ENCODE measurements at places on chromosomes 6 and 20.

DNA sequence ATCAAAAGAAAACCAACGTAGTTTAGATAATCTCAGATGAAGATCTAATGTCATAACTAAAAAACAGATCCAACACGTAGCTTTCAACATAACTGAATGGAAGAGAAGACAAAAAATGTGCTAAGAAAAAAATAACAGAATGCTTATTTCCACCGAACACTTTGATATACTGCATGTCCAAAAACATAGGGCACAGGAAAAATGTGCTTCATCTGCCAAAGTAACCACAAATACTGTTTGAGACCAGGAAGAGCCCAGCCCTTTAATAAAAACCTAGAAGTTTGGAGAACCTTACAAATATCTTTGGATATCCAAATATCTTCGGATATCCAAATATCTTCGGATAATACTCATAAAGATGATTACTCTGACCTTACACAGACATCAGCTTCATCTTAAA is 19.8 kb downstream of the LAMA4 start:
- no peak for DNase-seq

- no peak for DNase-seq
These were observed 59.2 kb upstream of the THBS2 start for GRCh38 chr6:169312658-169313346.

DNA sequence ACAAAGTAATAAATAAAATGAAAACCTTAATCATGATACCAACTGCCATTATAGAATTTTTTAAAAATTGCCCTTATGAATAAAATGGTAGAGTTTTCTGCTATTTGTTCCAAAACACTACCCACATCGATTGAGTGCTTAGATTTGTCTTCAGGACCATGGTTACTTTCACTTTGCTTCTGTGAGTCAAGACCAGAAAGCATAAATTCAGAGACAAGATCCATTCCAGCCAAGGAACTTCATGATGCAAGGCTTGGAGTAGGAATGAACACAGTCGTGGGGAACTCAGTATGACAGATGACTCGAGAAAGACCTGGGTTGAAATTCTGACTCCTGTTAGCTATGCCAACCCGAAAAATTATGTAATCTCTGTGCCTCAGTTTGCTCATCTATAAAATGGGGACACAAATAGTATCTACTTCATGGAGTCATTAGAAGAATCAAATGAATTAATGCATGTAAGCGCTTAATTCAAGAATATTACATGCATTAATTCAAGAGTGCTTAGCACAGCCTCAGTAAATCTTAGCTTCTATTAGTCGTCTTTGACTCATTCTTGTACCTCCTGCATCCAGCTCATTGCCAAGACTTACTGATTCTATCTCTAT is 72.5 kb upstream of the MYLIP start:
- no peak for DNase-seq

DNA sequence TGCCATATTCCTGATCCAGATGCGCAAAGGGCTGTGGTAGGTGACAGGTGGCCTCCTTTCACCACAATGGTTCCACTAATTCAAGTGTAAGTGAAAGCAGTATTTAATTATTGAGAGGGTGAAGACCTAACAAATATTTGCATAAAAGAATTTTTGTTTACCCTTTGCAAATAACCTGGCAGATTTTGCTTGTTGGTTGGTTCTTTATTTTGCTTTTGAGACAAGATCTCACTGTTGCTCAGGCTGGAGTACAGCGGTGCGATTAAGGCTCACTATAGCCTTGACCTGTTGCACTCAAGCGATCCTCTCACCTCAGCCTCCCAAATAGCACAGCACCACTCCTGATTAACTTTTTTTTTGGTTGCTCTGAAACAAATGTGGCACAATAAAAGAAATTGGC is 49.2 kb downstream of the PCNA start:
- DNase-seq, result no peak

- DNase-seq, result no peak
These were observed 1.5 kb downstream of the SLC23A2 start for GRCh38 chr20:4999788-5000187.

DNA sequence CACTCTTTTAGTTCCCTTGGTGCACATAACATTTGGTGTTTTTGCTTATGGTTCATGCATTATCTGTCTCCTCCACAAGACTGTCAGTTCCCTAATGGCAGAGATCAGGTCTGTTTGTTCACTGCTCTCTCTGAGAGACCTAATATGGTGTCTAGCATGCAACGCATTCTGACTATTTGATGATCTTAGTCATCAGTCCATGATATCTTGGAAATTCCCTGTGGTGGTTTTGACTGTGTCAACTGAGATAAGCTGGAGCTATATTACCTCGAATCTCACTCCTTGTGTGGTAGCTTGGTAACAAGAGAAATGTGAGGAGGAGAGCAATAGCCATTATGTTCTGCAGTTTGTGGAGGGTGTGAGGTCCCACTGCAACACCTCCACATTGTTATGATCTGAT is 229.8 kb downstream of the FRK start:
- no peak for DNase-seq

DNA sequence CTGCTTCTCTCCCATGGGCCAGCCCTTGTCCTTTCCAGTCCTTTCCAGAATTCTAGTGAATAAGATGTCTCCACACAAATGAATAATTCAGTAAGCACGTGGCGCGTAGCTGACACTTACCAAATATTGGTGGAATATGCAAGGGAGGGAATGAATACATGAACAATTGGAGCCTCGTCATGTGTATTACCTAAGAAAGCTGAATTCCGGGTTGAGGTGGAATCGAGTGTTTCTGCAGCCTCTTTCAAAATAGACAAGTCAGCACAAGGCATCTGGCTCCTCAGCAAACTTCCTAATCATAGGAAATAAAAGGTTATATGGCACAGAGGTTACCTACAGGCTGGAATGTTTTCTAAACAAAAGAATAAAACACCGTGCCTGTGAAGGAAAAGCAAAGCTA is 47.0 kb upstream of the NT5E start:
- DNase-seq, result no peak

DNA sequence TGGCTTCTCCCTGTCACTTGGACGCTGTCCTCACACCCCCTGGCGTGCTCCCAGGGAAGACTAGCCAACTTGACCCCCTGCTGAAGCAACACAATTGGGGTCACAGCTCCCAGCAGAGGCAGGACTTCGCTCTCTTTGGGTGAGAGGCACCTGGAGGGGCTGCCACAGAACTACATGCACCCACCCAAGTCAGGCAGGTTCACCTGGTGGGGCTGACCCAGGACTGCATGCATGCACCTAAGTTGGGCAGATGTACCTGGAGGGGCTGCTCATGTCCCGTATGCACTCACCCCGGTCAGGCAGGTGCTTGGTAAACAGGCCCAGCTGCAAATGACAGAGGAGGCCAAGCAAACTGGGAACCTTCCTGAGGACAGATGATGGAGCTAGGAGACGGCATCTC is 154.3 kb upstream of the RPS6KA2 start:
- no peak for DNase-seq

DNA sequence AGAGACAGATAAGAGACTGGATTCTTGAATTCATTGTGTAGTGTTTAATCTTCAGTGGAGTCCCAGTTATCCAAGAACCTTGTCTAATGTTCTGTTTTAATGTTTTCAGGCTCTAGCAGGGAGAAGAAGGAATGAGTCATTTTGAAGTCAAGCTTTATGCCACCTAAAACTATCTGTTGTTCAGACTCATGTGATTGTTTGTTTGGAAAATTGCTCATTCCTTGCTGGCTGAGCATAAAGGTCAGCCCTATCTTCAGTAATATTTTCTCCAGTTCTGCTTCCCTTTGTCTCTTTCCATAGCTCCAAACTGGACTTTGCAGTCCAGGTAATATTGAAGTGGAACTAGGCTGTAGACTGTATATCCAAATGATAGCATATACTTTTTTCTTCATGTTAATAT is 34.2 kb downstream of the CLVS2 start:
- no peak for DNase-seq

GRCh38 chr6:110609101-110609500 is 132.7 kb upstream of the SLC22A16 start:
- no peak for DNase-seq

DNA sequence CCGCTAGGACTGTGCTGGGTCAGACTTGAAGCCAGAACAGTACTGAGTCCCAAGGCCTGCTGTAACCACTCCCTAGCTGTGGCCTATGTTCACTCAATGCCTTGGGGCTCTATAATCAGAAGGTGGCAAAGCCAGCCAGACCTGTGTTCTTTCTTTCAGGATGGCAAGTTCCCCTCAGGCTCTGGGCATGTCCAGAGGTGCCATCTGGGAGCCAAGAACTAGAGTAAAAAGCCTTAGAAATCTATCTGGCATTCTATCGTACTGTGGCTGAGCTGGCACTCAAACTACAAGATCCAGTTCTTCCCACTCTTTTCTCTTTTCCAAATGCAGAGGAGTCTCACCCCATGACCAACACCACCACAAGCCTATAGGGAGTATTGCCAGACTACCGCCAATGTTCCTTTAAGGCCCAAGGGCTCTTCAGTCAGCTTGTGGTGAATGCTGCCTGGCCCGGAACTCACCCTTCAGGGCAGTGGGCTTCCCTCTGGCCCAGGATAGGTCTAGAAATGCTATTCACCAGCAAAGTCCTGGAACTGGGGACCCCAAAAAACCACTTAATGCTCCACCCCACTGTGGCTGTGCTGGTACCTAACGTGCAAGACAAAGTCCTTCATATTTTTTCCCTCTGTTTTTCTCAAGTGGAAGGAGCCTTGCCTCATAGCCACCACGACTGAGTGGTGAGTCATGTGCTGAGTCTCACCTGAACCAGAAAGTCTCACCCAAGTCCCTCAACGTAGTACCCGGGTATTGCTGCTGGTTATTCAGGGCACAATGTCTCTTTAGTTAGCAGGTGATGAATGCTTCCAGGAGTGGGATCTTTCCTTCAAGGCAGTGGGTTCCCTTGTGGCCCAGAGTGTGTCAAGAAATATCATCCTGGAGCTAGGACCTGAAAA is 8.6 kb upstream of the SIRPB2 start:
- no peak for DNase-seq

- no peak for DNase-seq
These were observed 9.6 kb downstream of the SCUBE3 start for GRCh38 chr6:35223396-35223795.

DNA sequence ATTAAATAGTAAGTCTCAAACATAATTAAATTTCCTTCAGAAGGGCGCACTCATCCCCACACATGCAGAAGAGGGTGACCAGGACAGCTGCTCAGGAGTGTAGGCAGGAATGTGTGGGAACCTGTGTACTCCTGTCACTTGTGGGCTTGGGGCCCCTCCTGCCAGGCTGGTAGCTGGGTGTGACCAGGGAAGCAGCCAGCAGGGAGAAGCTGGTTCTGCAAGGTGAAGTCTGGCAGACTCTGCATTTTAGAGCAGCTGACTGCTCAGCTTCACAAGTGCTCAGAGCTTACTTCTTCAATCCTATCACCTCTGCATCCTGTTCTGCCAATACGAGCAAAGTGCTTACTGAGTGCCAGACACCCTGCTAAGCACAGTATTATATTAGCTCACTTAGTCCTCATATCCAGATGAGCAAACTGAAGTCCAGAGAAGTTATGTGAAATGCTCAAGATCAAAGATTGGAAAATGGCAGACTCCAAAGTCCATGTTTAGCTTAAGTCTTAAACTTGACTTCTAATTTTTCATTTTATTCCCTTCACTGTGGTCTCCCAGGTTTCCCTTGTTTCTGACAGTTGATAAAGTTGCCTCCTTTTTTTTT is 27.9 kb downstream of the ELMO2 start:
- no peak for DNase-seq

GRCh38 chr6:55379895-55380294 is 52.6 kb downstream of the GFRAL start:
- no peak for DNase-seq

GRCh38 chr6:153162646-153163045 is 31.6 kb upstream of the RGS17 start:
- DNase-seq, result no peak

GRCh38 chr6:88662653-88663174 is 300.7 kb downstream of the RNGTT start:
- DNase-seq, result no peak
